DND-41 (cell line): ENCODE measurements at places on chromosomes 16 and 17.
A peak's percentile ranks its signal among the peaks of the same experiment; 100 is the strongest.

GRCh38 chr16:88534638-88535190, 35.5 kb upstream of the ZC3H18 start:
- no peak for DNase-seq

DNA sequence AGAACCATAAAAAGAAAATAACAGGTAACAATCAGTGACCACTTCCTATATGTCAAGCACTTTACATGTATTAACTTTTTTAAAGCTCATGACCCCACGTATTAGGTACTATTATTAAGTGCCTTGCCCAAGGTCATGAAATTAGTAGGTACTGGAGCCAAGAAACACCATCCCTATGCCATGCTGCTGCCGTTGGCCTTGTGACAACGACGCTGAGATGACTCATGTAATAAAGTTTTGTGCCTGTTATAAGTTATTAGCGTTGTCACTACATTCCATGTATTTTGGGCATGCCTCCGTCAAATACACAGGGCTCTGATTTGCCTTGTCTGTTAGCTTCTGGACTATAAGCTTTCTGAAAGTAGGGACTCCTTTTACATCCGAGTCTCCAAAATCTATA, 1.4 kb downstream of the BBS2 start:
- no peak for DNase-seq

- peak; percentile 30 for DNase-seq
Measured at GRCh38 chr17:58968426-58969061, 138.1 kb downstream of the TRIM37 start.

DNA sequence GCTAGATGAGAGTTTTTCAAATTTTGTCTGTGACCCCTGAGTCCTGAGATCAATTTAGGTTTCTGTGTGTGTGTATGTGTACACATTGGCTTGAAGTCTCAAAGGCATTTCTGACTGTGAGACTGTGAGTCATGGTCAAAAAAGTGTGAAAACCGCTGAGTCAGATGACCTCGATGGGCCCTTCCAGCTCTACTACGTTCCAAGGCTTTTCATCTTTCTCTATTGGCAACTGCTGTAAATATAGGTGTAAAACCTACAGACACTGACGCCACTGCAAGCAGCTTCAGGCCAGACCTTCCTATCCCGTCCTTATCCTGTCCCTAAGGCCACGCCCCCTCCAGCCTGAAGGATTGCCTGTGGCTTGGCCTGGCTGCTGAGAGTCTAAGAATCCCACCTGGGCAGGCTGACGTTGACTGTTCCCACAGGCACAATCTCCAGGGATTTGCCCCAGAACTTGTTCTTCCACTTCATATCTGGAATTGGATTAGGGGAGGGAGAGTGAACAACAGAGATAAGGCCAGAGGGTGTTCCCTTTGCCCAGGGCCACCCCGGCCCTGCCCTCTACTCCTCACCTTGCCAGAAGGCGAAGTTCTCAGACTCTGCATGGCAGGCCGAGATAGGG, 11.3 kb downstream of the OSBPL7 start:
- no peak for DNase-seq

DNA sequence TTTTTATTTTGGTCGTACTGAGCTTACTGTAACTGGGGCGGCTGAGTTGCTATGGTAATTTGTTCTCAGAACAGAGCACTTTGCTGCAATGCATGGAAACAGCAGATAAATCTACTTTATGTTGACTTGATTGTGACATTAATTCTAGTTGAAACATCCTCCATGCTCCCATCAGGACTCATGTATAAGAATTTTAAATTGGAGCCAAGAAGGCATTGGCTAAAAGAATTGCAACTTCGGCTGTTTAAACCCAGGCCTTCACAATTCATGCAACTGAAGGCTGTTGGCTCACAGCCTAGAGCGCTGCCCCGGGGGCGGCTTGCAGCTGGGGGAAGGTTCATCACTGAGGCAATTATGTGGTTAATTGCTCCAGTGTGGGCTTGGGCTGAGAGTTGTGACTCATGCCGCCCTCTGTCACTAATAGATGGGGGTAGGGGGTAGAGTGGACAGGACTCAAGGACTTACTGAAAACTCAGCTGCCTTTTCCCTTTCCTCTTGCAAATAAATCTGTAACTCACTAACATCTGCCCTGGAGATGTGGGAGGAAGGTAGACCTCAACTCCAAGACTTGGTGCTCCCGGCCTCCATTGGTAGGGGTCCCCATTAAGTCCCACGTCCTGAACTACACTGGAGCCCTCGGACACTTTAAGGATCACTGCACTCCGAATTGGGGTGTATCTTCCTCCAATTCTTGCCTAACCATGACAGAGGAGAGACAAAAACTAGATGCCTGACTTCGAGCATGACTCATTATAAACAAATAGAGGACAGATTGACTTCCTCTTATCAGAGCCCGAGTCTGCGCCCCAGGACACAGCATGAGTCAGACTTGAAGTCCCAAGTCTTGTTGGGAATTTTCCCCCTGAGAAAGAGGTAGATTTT, 37.5 kb downstream of the ERCC4 start:
- DNase-seq = no peak

DNA sequence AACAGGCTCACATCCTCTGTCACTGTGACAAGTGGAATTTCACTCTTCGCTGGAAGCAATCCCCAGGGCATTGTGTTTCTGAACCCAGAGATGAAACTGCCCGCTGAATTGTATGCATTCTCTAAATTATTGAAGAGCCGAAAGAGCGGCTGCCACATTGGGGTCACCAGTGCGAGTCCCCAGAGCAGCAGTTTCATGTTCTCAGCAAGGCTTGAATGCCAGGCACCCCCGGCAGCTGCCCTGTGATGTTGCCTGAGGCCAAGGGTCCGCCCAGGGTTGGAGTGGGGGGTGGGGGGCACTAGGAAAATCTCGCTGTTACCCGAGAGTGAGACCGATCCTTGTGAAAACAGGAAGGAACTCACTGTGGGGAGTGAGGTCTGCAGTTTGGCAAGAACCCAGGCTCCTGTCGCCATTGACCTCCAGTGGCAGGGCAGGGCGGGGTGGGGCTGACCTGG, 20.7 kb upstream of the BCAR1 start:
- no peak for DNase-seq

DNA sequence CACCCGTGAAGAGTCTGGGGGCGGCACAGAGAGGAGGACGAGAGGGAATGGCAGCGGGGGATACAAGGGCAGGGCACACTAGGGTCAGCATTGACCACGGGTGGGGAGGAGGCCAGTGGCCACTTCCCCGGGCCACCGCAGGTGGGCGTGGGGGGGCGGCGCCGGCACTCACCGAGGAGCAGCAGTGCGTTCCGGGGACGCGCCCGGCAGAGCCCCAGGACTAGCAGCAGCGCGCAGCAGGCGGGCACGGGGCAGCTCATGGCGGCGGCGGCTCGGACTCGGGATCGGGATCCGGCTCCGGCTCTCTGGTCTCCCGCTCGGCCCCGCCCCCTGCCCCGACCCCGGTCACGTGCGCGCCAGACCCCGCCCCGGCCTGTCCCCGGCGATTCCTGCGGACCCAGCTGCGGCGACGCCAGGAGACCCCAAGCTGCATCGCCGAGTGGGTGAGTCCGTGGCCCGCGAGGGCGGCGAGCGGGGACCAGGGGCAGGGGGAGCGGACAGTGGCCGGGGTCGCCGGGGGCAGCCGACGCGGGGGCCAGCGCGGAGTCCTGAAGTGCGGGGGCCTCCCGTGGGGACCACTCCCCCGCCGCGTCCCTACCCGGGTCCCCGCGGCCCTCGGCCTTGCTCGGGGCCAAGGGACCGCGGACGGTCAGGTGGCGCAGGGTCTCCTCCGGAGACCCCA, at the start of the genes SGSH and SLC26A11:
Gene SGSH, minus strand, starts transcription at position 280 of the 682 bp plus-strand sequence. Its CDS starts 20 bp downstream, at position 260.
Gene SLC26A11, plus strand, starts transcription at position 374 of the 682 bp plus-strand sequence. CDS start 1,134 bp downstream, outside the sequence.
- DNase-seq = no peak
